Karpas-422 (cell line): ENCODE measurements at places on chromosomes 2 and 18. TPM values are rescaled to one million over a fixed set of nuclear protein-coding genes. Genes with fewer than 3 reads are reported as not detected.
A peak's percentile ranks its signal among the peaks of the same experiment; 100 is the strongest.

GRCh38 chr2:190177249-190178040 is 114.9 kb upstream of the MSTN start:
- H3K4me1 ChIP-seq = peaks cover 22% of the 10 kb centered on the region
- no peak overlapping the region for H3K27ac ChIP-seq
- no peaks in the 10 kb centered on the region for H3K36me3 ChIP-seq
- H3K27me3 ChIP-seq = no peaks in the 10 kb centered on the region
- H3K4me3 ChIP-seq = no peak overlapping the region

GRCh38 chr2:232348936-232349335 is 29.6 kb upstream of the ALPP start:
- H3K36me3 ChIP-seq = no peaks in the 10 kb centered on the region
- no peak overlapping the region for H3K4me3 ChIP-seq
- H3K27ac ChIP-seq = no peak overlapping the region
- H3K4me1 ChIP-seq = no peaks in the 10 kb centered on the region

The DYNAP gene
- not detected in 2 replicates for total RNA-seq

The ALPI gene
- not detected in 2 replicates for total RNA-seq

The FOXD4L1 gene
- 0.60 and 0.72 TPM in 2 replicates for total RNA-seq

- no peak overlapping the region for H3K4me3 ChIP-seq
- no peaks in the 10 kb centered on the region for H3K27me3 ChIP-seq
- DNase-seq = no peak
- H3K27ac ChIP-seq = no peak overlapping the region
- H3K4me1 ChIP-seq = no peaks in the 10 kb centered on the region
- no peaks in the 10 kb centered on the region for H3K36me3 ChIP-seq
Observed at GRCh38 chr18:64663086-64663485, 514.2 kb upstream of the LINC00305 start.

The GNAL gene
- total RNA-seq = not detected in 2 replicates

DNA sequence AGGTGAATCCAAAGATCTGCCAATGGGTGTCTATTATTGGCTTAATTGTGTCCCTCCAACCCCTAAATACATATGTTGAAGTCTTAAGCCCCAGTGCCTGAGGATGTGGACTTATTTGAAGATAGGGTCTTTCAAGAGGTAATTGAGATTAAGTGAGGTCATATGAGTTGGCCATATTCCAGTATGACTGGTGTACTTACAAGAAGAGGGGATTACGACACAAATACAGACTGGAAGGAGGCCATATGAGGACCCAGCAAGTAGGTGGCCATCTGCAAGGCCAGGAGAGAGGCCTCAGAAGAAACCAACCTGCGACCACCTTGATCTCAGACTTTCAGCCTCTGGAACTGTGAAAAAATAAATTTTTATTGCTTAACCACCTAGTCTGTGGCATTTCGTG is 121.1 kb upstream of the FN1 start:
- H3K4me3 ChIP-seq = no peak overlapping the region
- peaks cover 37% of the 10 kb centered on the region for H3K4me1 ChIP-seq
- no peaks in the 10 kb centered on the region; the same call in 1 of the 2 replicates for H3K36me3 ChIP-seq

The SMPD4 gene
- total RNA-seq = 24.3 and 32.5 TPM in 2 replicates

The ALPP gene
- total RNA-seq = not detected in 2 replicates

- H3K36me3 ChIP-seq = peaks cover 2% of the 10 kb centered on the region; the same call in 1 of the 2 replicates
- H3K27ac ChIP-seq = peak overlapping the region; percentile 64
- peaks cover 32% of the 10 kb centered on the region for H3K4me1 ChIP-seq
- no peaks in the 10 kb centered on the region for H3K27me3 ChIP-seq
- H3K4me3 ChIP-seq = peak overlapping the region; percentile 58
Observed at GRCh38 chr2:44778671-44779476, 162.6 kb upstream of the SIX3 start.

The TACR1 gene
- total RNA-seq = not detected in 2 replicates

- H3K27ac ChIP-seq = no peak overlapping the region
- H3K36me3 ChIP-seq = no peaks in the 10 kb centered on the region
- H3K4me3 ChIP-seq = no peak overlapping the region
- H3K27me3 ChIP-seq = no peaks in the 10 kb centered on the region
- DNase-seq = no peak
Observed at GRCh38 chr2:101160454-101160853, 9.3 kb upstream of the TBC1D8 start.

- no peak overlapping the region for H3K27ac ChIP-seq
- H3K4me1 ChIP-seq = no peaks in the 10 kb centered on the region
- no peak for DNase-seq
- no peaks in the 10 kb centered on the region for H3K27me3 ChIP-seq
Observed at GRCh38 chr2:196487417-196487816, 152.1 kb upstream of the CCDC150 start.

DNA sequence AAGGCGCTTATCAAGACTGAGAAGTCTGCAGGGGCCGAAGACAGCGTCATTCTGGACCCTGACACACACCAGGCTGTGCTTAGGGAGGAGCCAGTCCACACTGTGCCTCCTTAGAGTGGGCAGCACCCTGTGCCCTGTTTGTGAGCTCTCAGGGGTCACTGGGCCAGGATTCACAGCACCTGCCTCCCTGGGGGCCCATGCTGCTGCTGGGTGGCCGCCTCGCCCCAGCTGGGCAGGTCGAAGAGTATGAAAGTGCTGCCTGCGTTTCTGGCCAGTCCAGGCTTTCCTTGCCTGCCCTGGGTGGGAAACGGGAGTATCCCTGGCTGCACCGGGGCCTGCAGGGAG is 15.4 kb upstream of the GPR55 start:
- no peaks in the 10 kb centered on the region for H3K36me3 ChIP-seq
- H3K27me3 ChIP-seq = no peaks in the 10 kb centered on the region
- H3K27ac ChIP-seq = no peak overlapping the region
- no peak for DNase-seq
- peaks cover 15% of the 10 kb centered on the region for H3K4me1 ChIP-seq
- H3K4me3 ChIP-seq = no peak overlapping the region

GRCh38 chr2:218860950-218861381 is 1.4 kb downstream of the WNT6 start:
- no peaks in the 10 kb centered on the region for H3K27me3 ChIP-seq
- H3K4me1 ChIP-seq = no peaks in the 10 kb centered on the region
- no peaks in the 10 kb centered on the region for H3K36me3 ChIP-seq
- no peak for DNase-seq
- no peak overlapping the region for H3K27ac ChIP-seq

The ASAP2 gene
- not detected in 2 replicates for total RNA-seq

DNA sequence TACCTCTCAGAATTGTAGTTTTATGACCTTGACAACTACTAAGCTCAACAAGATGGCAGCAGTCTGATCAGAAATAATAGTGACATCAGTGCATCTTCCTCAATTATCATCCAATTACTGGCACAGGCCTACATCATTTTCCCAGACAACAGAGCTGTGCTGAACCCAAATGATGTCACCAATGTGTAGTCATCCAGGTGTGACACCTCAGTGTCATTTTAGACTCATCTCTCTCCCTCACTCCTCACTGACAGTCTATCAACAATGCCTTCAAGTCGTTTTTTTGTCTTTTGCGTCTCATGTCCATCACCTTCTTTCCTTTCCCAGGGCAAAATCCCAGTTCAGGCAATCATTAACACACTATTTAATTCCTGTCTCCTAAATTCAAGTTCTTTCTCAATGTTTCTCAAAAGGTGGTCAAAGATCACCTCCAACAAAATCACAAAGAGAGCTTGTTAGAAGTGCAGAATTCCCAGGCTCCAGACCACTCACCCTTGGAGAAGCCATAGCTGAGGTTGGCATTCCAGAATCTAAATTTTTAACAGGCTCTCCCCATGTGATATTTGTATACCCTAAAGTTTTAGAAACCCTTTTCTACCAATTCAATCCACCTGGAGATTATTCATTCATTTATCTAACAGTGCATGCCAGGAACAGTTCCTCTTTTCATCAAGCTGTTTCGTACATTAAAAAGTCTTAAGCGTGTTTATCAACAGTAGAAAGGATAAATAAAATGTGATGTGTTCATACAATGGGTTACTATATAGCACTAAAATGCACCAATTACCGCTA is 125.3 kb upstream of the KLF7 start:
- H3K27me3 ChIP-seq = no peaks in the 10 kb centered on the region
- peaks cover 1% of the 10 kb centered on the region for H3K4me1 ChIP-seq
- no peaks in the 10 kb centered on the region for H3K36me3 ChIP-seq
- DNase-seq = no peak

The MC2R gene
- total RNA-seq = not detected in 2 replicates

DNA sequence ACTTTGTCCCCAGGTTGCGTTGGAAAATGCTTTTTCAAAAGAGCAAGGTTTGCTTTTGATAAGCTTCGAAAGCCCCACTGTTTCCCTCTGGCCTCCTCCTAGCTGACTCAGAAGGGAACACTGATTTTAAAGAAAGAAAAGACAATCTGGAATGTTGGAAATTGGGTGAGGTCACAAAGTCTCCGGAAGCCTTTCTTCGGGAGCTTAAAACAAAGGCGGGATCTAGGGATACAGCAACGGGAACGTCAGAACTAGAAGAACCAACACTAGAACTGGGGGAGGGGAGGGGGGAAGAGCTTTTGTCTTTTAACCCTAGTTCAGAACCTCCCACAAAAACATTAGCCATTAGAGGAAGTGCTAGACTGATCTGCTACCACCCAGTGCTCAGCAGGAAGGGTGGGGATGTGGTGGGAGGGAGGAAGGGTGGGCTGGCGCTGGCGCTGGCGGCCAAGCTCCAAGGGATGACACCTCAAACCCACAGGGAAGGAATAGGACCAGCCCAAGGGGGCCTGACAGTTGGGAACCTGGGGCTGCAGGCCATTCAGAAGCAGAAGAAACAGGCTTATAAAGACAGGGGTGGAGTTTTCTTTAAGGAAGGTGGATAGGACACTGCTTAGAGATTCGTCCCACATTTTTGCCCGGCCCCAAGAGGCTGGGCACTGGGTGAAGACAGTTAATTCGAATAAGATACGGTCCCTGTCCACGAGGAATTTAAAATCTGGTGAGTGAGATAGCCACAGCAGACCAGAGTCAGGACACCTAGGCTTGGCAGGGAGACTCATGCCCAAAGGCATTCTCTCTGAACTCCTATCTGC is 1.7 kb downstream of the TMSB10 start:
- H3K36me3 ChIP-seq = no peaks in the 10 kb centered on the region
- H3K4me3 ChIP-seq = peak overlapping the region; percentile 87

DNA sequence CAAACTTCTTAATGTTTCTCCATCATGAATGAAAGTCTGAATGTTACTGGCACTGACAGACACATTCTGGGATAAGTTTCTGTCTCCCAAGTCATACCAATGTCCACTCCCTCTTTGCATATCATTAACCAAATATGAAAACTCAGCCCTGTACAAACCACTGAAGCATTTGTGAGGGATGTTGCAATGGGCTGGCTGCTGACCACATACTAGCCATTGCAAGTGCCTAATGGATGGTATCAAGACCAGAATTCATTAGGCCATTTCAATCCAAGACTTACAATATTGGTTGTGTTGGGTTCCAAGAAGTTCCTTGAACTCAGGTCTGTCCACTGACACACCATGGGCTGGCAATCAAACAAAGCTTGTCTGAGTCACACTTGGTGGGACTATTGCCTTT is 73.8 kb downstream of the CBLN2 start:
- H3K27ac ChIP-seq = no peak overlapping the region
- no peaks in the 10 kb centered on the region for H3K27me3 ChIP-seq
- H3K4me1 ChIP-seq = no peaks in the 10 kb centered on the region
- H3K36me3 ChIP-seq = no peaks in the 10 kb centered on the region
- no peak overlapping the region for H3K4me3 ChIP-seq
- no peak for DNase-seq

The RAPGEF4 gene
- total RNA-seq = 0.47 and 0.97 TPM in 2 replicates

GRCh38 chr18:36284671-36285295 is 12.7 kb upstream of the FHOD3 start:
- H3K4me1 ChIP-seq = peaks cover 5% of the 10 kb centered on the region
- no peak overlapping the region for H3K27ac ChIP-seq
- no peak overlapping the region for H3K4me3 ChIP-seq
- peak; percentile 88 for DNase-seq
- no peaks in the 10 kb centered on the region for H3K27me3 ChIP-seq

GRCh38 chr2:111669928-111670695 is 213.9 kb downstream of the ANAPC1 start:
- no peak overlapping the region for H3K27ac ChIP-seq
- peaks cover 10% of the 10 kb centered on the region for H3K4me1 ChIP-seq
- no peaks in the 10 kb centered on the region for H3K27me3 ChIP-seq
- no peak for DNase-seq
- H3K36me3 ChIP-seq = no peaks in the 10 kb centered on the region
- H3K4me3 ChIP-seq = no peak overlapping the region

The DCDC2C gene
- total RNA-seq = not detected in 2 replicates

GRCh38 chr18:11548396-11548795 is 61.0 kb upstream of the SLC35G4 start:
- DNase-seq = no peak
- H3K36me3 ChIP-seq = no peaks in the 10 kb centered on the region
- no peak overlapping the region for H3K27ac ChIP-seq
- H3K4me1 ChIP-seq = no peaks in the 10 kb centered on the region
- H3K27me3 ChIP-seq = 0 out of 2 replicates have a peak, but pooled peaks cover 3% of the 10 kb centered on the region
- H3K4me3 ChIP-seq = no peak overlapping the region

GRCh38 chr2:11796190-11797171 is 50.0 kb downstream of the LPIN1 start:
- H3K27ac ChIP-seq = no peak overlapping the region
- H3K27me3 ChIP-seq = no peaks in the 10 kb centered on the region
- no peaks in the 10 kb centered on the region for H3K4me1 ChIP-seq
- H3K4me3 ChIP-seq = no peak overlapping the region

- H3K4me3 ChIP-seq = no peak overlapping the region
- DNase-seq = no peak
- no peak overlapping the region for H3K27ac ChIP-seq
- H3K36me3 ChIP-seq = peaks cover 70% of the 10 kb centered on the region
- no peaks in the 10 kb centered on the region for H3K27me3 ChIP-seq
- no peaks in the 10 kb centered on the region for H3K4me1 ChIP-seq
Observed at GRCh38 chr2:233142355-233142897, 82.3 kb downstream of the INPP5D start.
